ENCODE measurements at places on chromosomes 1 and 21. TPM values are rescaled to one million over a fixed set of nuclear protein-coding genes. Genes with fewer than 3 reads are reported as not detected.

Gene CYP4A11
- polyA plus RNA-seq = not detected

Gene CLDN17
- not detected for polyA plus RNA-seq

Gene CLIC6
- 0.08 TPM for polyA plus RNA-seq

Gene DIO1
- 0.18 TPM for polyA plus RNA-seq

Gene TSPEAR
- polyA plus RNA-seq = not detected

All from IgD-negative memory B cell (primary cell).